Ascending aorta (tissue), 2 donors: ENCODE measurements at places on chromosomes 2 and 18.

- no peaks in the 10 kb centered on the region for H3K4me1 ChIP-seq
- H3K36me3 ChIP-seq, result no peaks in the 10 kb centered on the region
- H3K4me3 ChIP-seq, result no peak overlapping the region
- no peak for DNase-seq
- no peaks in the 10 kb centered on the region for H3K27me3 ChIP-seq
These were observed 308.9 kb downstream of the RND3 start for GRCh38 chr2:150178591-150178990.

- no peaks in the 10 kb centered on the region for H3K27me3 ChIP-seq
- H3K4me3 ChIP-seq, result no peak overlapping the region
- H3K4me1 ChIP-seq, result peaks cover 13% of the 10 kb centered on the region
- H3K27ac ChIP-seq, result no peak overlapping the region
These were observed 12.7 kb downstream of the INPP1 start for GRCh38 chr2:190355968-190356644.

GRCh38 chr2:170361090-170361936, 183.4 kb downstream of the MYO3B start:
- no peak for DNase-seq
- no peaks in the 10 kb centered on the region for H3K4me1 ChIP-seq
- H3K27me3 ChIP-seq, result no peaks in the 10 kb centered on the region
- H3K36me3 ChIP-seq, result no peaks in the 10 kb centered on the region
- no peak overlapping the region for H3K4me3 ChIP-seq

GRCh38 chr2:16506366-16506765, 159.3 kb downstream of the CYRIA start:
- no peak for DNase-seq
- H3K27ac ChIP-seq, result no peak overlapping the region
- peaks cover 4% of the 10 kb centered on the region for H3K4me1 ChIP-seq
- no peak overlapping the region for H3K4me3 ChIP-seq
- no peaks in the 10 kb centered on the region for H3K36me3 ChIP-seq
- H3K27me3 ChIP-seq, result no peaks in the 10 kb centered on the region
